Effector memory CD4-positive, alpha-beta T cell (primary cell): ENCODE measurements at places on chromosomes 16 and 17.

DNA sequence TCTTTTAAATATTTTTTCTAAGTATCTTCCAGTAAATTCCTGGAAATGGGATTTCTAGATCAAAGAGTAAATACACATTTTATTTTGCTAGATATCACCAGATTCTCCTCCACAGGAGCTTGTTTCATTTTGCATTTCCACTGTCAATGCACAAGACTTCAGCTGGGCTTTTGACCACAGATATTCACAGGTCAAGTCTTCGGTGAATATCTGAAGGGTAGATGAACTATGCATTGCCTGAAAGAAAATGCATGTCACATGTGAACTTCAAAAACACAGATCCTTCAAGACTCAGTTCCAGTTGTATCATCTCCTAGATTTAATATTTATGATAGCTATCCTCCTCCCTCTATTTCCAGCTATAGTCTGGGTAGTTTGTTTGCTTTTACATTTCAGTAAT is 963.6 kb upstream of the GOT2 start:
- no peak for DNase-seq

GRCh38 chr17:8698162-8698971 is 46.3 kb downstream of the CCDC42 start:
- no peak for DNase-seq

GRCh38 chr17:79615926-79616325 is 5.1 kb upstream of the RBFOX3 start:
- DNase-seq = no peak

- DNase-seq = no peak
Measured at GRCh38 chr16:66569827-66570405, 3.7 kb downstream of the CMTM1 start.

- no peak for DNase-seq
Measured at GRCh38 chr17:78532311-78532710, 44.9 kb downstream of the DNAH17 start.

GRCh38 chr17:64002658-64003525 is 4.7 kb downstream of the PRR29 start:
- DNase-seq = no peak

- DNase-seq = no peak
Measured at GRCh38 chr17:50928646-50929045, 62.5 kb upstream of the TOB1 start.
